ENCODE measurements at places on chromosomes 1 and 21.

DNA sequence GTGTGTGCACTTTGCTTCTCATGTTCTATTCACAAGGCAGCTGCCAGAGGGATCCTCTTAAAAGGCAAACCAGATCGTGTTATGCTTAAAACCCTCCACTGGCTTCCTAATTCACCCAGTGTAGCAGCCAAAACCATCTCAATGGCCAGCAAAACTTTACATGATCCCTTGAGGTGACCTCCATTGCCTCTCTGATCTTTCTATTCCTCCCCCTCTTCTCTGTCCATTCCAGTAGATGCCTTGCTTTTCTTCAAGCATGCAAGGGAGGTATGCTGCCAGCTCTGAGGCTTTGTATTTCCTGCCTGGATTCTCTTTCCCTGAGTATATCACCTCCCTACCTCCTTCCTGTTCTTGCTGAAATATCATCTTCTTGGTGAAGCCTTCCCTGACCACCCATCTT lies 93.2 kb upstream of the KCNK2 start:
- DNase-seq = no peak

GRCh38 chr1:245463392-245464165 lies 308.8 kb downstream of the KIF26B start:
- no peak for DNase-seq

- DNase-seq = no peak
Observed at GRCh38 chr1:4093856-4094565, 193.9 kb upstream of the C1orf174 start.

GRCh38 chr1:218488986-218489385 lies 143.8 kb downstream of the TGFB2 start:
- DNase-seq = no peak

GRCh38 chr1:227318853-227319607 lies 738 bp upstream of the CDC42BPA start:
- DNase-seq = no peak

GRCh38 chr1:33176362-33176850 lies 5.4 kb downstream of the TRIM62 start:
- DNase-seq = no peak

DNA sequence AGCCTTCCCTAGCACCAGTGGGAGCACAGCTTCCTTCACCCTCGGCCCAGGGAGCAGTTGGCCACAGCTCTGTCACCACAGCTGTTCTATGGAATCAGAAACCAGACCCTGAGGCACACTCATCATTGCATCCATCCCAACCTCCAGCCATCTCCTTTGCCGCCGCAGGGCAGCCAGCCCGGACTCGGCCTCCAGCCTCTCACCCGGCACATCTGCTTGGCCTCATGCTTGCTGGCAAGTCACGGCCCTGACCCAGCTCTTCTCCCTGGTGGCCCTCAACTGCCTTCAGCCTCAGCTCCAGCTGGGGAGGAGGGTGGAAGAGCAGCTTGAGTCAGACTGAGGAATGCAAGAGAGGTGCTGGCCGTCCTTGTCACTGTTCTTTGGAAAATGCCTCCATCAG lies 59.8 kb downstream of the TOR1AIP2 start:
- DNase-seq = no peak

DNA sequence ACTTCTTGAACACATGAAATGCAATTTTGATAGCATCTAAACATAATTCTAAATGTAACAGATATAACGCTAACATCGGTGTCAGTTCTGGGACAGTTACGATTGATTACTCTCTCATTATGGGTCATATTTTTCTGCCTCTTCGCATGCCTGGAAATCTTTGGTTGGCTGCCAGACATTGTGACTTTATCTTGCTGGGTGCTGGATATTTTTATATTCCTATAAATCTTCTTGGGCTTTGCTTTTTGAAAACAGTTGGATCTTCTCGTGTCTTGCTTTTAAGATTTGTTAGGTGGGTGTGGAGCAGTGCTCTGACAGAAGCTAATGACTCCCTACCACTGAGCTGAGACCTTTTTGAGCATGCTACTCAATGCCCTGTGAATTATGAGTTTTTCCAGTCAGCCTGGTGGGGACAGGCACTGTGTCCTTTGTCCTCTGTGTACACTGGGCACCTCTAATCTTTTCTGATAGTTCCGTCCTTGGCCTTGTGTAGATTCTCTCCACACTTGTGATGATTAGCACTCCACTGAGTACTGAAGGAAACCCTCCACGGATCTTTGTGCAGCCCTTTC lies 28.0 kb upstream of the EDARADD start:
- DNase-seq = no peak

- no peak for DNase-seq
Observed at GRCh38 chr21:38863291-38863690, 57.6 kb downstream of the ETS2 start.

DNA sequence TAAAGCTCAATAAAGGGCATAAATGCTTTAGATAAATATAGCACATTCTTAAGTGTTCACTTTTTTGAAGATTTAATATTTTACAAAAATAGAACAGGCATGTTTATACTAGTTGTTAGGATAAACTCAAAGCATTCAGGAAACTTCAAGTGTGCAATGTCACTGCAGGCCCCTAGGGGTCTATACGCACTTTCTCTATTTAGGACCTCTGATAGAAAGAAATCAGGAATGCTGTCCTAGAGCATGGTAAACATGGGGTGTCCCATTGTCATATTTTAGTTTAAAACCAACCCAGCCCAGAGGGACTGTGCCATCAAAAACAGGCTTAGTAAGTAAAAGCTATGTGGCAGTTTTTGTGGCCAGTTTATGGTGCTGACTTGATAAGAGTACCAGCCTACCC lies 102.2 kb downstream of the BARHL2 start:
- DNase-seq = no peak

- DNase-seq = no peak
Observed at GRCh38 chr21:42395905-42396651, at the start of gene TMPRSS3. Gene TMPRSS3 (minus strand): TSS chr21:42396052. CDS start chr21:42395417, 635 bp downstream.

- no peak for DNase-seq
Observed at GRCh38 chr1:215497528-215497927, 69.6 kb upstream of the KCTD3 start.
